Cortex of kidney (tissue), 1 donor: ENCODE measurements at places on chromosomes 5 and 9.

- DNase-seq = no peak
These were observed 20.5 kb upstream of the ZFR start for GRCh38 chr5:32465076-32465475.

DNA sequence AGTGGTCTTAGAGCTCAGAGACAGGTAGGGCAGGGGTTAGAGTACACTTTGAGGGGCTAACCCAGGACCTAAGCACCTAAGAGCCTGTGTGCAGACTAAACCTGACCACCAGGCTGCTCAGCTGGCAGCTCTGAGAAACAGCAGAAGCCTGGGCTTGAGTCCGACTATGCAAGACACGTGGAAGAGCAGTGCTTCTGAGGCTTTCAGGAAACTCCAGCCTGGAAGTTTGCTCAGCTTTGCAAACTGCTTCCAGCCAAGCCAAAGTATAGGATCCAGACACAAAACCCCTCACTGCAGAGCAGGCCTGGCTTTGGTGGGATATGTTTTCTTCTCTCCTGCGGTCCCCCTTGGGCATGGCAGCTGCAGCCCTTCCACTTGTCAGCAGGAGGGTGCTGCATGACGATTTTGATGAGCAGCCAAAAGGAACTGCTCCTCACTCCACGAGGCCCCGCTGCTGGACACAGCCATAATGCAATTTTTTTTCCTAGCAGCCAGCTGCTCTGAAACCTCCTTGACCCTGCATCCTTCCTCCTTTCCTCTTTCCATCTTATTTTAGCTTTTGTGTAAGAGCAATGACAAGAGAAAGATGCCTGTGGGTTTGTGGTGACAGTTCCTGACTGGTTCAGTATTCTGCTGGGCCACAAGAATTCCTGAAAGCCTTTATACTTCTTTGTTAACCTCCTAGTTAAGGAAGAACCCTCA, 123.1 kb downstream of the LIFR start:
- no peak for DNase-seq

GRCh38 chr9:4547016-4547415, 56.7 kb downstream of the SLC1A1 start:
- DNase-seq = no peak

DNA sequence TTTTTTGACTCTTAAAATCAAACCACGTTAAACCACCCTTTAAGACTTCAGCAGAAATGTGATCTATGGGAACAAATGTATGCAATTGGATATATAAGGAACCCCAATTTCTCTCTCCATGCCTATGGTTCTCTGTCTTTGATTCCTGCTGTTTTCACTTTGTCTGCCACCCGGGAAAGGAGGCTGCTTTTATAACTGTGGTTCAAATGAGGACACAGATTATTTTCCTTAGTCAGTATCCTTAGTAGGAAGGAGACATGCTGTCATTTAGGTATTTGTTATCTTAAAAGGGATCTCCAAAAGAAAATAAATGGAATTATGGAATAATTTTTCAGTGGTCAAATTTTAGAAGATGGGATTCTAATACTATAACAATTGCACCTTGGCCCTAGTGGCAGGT, 176.1 kb upstream of the NREP start:
- DNase-seq = no peak

- no peak for DNase-seq
These were observed 151.7 kb downstream of the RXRA start for GRCh38 chr9:134477927-134478326.

DNA sequence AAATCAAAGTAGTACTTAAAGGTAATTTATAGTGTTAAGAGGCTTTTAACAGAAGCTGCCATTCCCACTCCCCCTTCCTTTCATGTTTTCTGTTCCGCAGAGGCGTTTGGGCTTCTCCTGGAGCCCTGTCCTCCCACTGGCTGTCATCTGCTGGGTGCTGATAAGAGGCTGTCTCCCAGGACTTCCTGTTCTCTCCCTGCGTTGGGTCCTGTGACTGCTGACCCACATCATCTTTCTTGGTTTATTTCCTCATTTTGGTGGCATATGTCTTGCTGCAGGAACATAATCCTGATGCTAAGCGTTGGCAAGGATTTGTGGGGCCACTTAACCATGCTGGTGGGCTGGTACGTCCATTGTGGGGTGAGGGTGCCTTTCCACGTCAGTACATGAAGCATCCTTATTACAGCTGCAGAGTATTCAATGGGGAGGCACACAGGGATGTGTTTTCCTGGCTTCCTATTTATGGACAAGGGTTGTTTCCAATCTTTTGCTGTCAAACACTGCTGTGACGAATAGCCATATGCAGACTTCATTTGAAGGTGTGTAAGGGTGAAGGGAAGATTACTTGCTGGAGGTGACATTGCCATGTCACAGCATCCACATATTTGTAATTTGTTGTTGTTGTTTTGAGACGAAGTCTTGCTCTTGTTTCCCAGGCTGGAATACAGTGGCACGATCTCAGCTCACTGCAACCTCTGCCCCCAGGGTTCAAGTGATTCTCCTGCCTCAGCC, 22.3 kb upstream of the RNF130 start:
- DNase-seq = no peak

GRCh38 chr5:38249301-38249700, 9.1 kb upstream of the EGFLAM start:
- no peak for DNase-seq

DNA sequence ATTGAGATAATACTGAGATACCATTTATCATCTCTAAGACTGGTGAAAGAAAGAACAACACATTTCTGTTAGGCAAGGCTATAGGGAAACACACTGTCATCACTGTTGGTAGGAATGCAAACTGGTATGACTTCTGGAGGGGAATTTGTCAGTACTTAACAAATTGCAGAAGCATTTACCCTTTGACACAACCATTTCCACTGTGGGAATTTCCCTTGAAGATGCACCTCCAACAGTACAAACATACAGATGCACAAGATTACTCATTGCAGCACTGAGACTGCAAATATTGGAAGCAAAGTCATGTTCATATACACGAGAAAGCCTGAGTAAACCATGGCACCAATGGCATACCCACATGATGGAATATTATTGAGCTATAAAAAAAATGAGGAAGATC, 17.6 kb downstream of the GM2A start:
- no peak for DNase-seq

GRCh38 chr5:79133121-79133656, 21.6 kb downstream of the BHMT start:
- no peak for DNase-seq

DNA sequence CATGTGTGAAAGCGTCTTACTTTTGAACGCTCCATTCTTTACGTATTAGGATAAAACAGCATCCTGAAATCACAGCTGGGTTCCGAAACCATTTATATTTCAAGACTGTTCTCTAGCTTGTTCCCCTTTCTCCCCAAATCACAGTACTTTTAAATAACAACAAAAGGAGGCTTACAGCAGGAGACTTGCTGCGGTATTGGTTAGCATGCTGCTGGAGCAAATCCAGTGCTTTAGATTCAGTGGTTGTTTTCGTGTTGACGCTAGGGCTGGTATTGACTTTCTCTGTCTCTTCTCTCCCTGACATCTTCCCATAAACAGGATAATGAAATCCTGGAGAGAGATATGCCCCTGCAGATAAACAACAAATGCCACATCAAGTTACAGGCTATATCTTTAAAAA, 103.1 kb downstream of the ZNF608 start:
- no peak for DNase-seq

DNA sequence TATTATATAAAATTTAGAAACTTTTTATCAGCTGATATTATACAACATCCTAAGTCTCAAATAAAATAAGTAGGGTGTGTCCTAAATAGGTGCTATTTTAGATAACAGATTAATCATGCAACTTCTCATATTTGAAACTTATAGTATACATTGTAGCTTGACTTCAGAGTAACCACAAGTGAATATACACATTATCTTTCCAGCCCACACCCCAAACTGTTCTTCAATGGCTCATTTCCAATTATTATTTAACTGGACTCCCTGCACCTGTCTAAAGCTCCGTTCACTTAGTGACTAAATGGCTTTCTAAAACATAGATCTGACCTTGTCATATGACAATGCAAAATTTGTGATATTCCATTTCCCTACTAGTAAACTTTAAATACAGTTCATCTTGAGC, 490.9 kb upstream of the RGMB start:
- no peak for DNase-seq

DNA sequence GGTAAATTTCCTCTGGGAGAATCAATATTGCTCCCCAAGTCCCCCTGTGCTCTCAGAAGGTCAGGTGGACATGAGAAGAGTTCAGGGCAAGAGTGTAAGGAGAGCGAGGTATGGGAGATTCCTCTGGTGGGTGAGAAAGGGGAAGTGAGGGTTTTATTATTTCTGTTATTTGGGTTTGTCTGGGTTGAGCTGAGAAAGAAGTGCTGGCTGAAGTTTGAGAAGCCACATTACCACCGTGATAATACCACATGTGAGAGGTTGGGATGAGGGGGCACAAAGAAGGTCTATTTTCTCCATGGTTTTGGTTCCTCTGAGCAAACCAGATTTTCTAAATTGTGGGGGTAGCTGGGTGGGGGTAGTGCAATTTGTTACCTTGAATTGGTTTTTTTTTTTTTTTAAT, 350.4 kb downstream of the OSTF1 start:
- no peak for DNase-seq

DNA sequence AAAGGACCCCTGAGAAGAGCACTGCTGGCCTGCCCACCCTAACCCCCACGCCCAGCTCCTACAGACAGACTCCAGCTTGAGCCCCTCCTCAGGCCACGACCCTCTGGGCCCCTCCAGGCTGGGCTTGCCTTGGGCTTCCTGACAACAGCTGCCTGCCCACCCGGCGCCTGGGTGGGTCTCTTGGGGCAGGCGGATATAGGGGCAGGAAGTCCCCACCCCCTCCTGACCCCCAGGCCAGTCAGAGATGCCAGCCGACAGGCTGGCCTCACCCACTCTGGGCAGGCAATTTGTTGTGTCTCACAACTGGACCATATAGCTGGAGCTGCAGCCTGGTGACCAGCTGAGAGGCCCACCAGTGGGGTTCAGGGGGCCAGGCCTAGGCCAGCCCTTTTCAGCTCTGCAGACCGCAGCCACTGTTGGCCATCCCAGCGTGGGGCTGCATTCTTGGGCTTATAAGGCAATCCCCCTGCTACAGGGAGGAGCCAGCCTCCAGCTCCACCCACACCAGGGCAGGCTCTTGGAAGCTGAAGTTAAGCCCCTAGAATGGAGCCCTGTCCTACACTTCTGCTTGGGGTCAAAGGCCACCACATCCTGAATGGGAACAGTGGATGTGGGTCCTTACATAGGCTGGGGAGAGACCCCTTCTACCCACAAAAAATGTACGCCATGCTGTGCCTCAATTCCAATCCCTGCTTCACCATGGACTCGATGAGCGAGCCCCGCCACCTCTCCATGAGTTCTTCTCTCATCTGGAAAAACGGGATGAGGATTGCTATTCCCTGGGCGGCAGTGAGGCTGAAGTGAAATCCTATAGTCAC, 2.0 kb downstream of the PDLIM7 start:
- no peak for DNase-seq

DNA sequence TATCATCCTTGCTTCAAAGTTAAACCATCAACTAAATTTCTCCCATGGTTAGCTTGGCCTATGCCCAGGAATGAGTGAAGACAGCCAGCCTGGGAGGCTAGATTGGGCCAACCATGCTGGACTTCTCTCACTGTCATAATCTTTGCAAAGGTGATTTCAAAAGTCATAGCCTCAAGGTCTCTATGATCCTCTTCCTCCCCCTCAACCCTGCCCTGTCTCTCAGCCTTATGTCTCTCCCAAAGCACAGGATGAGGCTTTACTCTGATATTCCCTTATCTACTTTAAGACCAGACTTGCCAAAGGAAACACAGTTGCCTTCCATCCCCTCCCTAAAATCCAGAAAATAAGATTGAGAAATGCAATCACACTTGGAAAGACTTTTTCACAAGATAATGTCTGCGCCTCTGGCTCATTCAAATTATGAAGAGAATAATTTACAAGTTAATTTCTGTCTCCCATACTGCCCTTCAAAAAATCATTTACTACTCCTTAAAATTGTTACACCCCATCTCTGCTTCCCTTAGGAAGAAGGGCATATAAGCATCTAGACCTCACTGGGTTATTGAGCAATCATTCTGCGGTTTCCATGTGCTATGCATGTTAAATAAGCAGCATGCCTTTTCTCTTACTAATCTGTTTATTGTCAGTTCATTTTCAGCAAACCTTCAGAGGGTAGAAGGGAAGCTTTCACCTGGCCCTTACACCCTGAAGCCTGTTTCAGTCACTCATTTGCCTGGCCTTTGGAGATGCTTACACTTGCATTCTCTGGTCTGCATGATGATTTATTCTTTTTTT, 113.8 kb upstream of the ANKRD55 start:
- no peak for DNase-seq

- DNase-seq = no peak
These were observed 4.8 kb upstream of the CENPH start for GRCh38 chr5:69184621-69185020.

DNA sequence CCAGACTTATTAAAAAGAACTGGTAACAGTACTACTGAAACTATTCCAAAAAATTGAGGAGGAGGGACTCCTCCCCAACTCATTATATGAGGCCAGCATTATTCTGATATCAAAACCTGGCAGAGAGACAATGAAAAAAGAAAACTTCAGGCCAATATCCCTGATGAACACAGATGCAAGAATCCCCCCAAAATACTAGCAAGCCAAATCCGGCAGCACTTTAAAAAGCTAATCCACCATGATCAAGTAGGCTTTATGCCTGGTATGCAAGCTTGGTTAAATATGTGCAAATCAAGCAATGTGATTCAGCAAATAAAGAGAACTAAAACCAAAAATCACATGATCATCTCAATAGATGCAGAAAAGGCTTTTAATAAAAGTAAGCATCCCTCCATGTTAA, 2271.0 kb upstream of the C9orf72 start:
- DNase-seq = no peak

DNA sequence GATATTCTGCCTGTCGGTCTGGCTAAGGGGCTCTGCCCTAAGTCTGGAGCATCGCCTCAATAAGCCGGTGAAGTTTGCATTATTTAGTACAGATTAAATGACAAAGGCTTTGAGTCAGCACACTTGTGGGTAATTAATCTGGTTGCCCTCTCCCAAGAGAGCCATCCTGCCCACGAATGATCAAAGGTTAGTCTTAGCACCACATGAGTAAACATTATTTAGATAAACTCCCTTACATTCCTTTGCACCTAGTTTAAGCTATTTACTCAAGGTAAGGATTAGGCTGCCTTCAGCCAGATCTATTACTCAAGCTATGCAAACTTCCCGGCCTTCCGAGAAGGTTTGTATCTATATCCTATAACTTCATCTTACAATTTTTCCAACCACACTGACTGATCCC, 572.1 kb downstream of the CHSY3 start:
- no peak for DNase-seq

DNA sequence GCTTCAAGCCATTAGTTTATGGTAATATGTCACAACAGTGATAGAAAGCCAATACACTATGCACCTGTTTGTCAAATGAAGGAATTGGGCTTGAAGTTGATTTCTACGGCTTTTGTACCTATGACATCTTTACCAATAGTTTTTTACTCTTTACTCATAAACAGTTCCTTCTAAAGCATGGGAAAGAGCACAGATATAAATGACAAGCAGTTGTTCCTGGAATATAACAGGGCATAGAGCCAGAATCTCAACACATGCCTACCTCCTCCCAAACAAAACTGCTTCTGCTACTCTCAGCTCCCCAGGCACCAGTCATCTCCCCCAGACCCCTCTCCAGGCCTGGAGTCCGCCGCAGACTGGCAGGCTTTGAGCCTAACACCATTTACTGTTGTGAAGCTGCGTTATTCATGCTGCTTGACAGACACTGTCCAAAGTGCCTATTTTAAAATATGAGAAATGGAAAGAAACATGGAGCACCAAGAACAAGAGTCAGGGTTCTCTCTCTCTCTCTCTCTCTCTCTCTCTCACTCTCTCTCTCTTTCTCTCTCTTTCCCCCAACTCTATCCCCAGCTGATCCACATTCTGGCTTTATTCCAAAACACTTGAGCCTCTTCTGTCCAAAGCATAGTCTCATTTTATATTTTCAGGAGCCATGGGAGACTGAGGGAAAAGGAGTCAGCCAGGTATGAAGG, 111.6 kb downstream of the ADRB2 start:
- DNase-seq = no peak
